C1 segment of cervical spinal cord (tissue), 14 donors: ENCODE measurements at places on chromosomes 6 and 20.

- DNase-seq: no peak
These were observed 1.8 kb upstream of the CST5 start for GRCh38 chr20:23881371-23881770.

GRCh38 chr6:27078734-27079357 lies 168.7 kb upstream of the PRSS16 start:
- DNase-seq: no peak

GRCh38 chr6:63448229-63448628 lies 124.1 kb upstream of the LOC128125822 start:
- no peak for DNase-seq

DNA sequence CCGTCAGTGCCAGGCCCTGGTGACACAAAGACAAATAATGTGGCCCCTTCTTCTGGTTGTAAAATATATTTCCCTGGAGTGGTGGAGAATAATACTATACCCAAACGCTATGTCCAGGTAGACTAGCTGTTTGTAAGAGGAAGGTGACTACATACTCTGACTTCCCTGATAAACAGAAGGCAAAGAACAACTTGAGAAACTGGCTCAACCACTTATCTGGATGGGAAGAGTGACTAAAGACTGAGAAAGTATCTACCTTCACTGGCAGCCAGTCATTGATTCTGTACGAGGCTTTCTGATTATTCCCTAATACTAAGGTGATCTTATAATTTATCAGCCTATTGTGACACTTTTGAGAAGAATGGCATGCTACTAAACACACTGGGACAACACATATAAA lies 569.7 kb downstream of the EPHA7 start:
- DNase-seq: no peak

DNA sequence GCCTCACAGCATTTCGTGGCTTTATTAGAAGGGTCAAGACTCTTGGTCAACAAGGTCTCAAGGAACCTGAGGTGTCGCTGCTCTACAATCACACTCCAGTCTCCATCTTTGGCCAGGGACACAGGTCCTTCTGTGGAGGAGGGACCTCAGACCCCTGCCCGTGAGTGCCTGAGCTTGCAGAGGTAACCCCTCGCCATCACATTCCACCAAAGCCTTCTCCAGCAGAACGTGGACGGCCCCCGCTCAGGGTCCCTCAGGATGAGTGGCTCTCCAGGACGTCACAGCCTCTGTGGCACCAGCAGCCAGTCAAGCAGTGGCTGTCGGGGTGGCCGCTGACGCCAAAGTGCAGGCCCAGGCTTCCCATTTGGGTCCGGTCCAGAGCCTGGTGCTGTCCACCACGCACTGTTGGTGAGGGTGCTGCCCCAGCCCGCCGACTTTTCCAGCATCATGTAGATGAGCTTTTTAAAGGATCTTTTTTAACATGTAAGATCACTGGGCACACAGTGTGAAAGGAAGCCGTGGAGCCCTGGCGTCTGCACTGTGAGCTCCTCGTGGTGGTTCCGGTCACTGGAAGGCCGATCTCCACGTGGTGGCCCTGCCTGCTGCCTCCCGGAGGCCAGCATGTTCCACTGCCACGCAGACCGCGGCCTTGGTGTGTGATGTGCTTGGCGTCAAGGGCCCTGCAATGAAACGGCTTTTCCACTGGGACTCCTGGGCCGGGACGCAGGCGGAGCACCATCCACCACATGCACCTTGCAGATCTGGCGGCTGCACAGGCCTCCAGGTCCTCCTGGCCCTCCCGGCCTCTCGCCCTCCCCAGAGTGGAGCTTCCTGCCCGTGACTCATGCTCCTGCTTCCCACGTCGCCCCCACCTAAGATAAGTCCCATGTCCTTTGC lies 8.3 kb upstream of the KIF25 start:
- no peak for DNase-seq

GRCh38 chr6:139152088-139152891 lies 17.4 kb downstream of the HECA start:
- DNase-seq: no peak

- no peak for DNase-seq
These were observed 2.4 kb upstream of the SYCP2L start for GRCh38 chr6:10884245-10884972.
